Colonic mucosa (tissue), 4 donors: ENCODE measurements at places on chromosomes 6 and 20. TPM values are rescaled to one million over a fixed set of nuclear protein-coding genes. Genes with fewer than 3 reads are reported as not detected.
A peak's percentile ranks its signal among the peaks of the same experiment; 100 is the strongest.

UBE2V1 gene
- total RNA-seq, result 83.5 TPM

ZC2HC1B gene
- not detected for total RNA-seq

TRIM10 gene
- total RNA-seq, result 3.9 TPM

CTCFL gene
- 0.47 TPM for total RNA-seq

DYNLRB1 gene
- total RNA-seq, result 107 TPM

SLC22A2 gene
- not detected for total RNA-seq

ANGPT4 gene
- total RNA-seq, result not detected

C20orf96 gene
- 7.9 TPM for total RNA-seq

- no peaks in the 10 kb centered on the region for H3K4me1 ChIP-seq
- no peaks in the 10 kb centered on the region for H3K36me3 ChIP-seq
- DNase-seq, result no peak
- H3K27ac ChIP-seq, result no peak overlapping the region
Measured at GRCh38 chr6:121608270-121608669, 172.8 kb downstream of the GJA1 start.

DNA sequence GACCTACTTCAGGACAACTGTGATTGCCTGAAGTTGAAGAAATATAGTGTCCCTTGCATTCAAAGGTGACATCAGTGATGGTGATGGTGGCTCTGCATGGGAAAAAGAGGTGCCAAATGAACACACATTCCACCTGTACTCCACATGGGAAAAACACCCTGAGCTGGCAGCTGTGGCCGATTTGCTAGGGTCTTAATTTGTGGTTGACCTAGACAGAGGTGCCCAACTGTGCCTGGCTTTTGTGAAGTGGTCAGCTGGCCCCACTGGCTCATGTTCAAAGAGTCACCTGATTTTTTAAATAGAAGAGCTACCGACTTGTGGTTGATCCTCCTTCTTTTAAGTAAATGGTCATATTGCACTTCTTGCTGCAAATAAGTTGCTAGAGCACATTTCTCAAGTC, 7.6 kb upstream of the GCNT2 start:
- no peak overlapping the region for H3K4me3 ChIP-seq
- DNase-seq, result no peak
- H3K27ac ChIP-seq, result no peak overlapping the region
- no peaks in the 10 kb centered on the region for H3K36me3 ChIP-seq
- no peaks in the 10 kb centered on the region for H3K4me1 ChIP-seq

- no peaks in the 10 kb centered on the region for H3K27me3 ChIP-seq
- H3K36me3 ChIP-seq, result no peaks in the 10 kb centered on the region
- no peak for DNase-seq
- H3K4me1 ChIP-seq, result no peaks in the 10 kb centered on the region
Measured at GRCh38 chr6:129615496-129615895, 94.5 kb downstream of the ARHGAP18 start.

- H3K4me1 ChIP-seq, result peaks cover 8% of the 10 kb centered on the region
- no peaks in the 10 kb centered on the region for H3K27me3 ChIP-seq
- H3K36me3 ChIP-seq, result no peaks in the 10 kb centered on the region
- H3K4me3 ChIP-seq, result no peak overlapping the region
- DNase-seq, result peak; percentile 53
- peak overlapping the region; percentile 38 for H3K27ac ChIP-seq
Measured at GRCh38 chr6:157531986-157532365, 151.0 kb downstream of the ZDHHC14 start.

DNA sequence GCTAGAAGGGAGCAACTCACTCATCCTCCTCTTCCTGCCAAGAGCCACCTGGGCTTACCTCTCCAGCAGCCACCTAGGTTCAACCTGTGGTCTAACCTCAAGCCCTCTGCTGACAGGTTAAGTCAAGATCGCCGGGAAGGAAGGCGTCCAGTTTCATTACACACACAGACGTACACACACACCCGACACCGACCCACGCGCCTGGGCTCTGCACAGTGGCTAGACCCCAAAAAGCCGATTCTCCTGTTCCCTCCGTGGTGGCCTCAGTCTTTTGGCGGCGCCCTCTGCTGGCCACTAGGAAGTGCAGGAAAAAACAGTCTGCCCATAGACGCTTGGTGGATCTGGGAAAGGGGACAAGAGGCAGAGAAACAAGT, 52.8 kb downstream of the MRPL14 start:
- H3K36me3 ChIP-seq, result no peaks in the 10 kb centered on the region
- peak; percentile 69 for DNase-seq
- H3K4me1 ChIP-seq, result peaks cover 23% of the 10 kb centered on the region
- no peaks in the 10 kb centered on the region for H3K27me3 ChIP-seq
- no peak overlapping the region for H3K4me3 ChIP-seq
- H3K27ac ChIP-seq, result peak overlapping the region; percentile 90

- H3K27ac ChIP-seq, result no peak overlapping the region
- no peaks in the 10 kb centered on the region for H3K4me1 ChIP-seq
- no peaks in the 10 kb centered on the region for H3K36me3 ChIP-seq
- no peak overlapping the region for H3K4me3 ChIP-seq
- DNase-seq, result no peak
Measured at GRCh38 chr6:135012349-135012748, 42.3 kb downstream of the HBS1L start.

GRCh38 chr20:46562373-46563169, 12.1 kb upstream of the OCSTAMP start:
- no peaks in the 10 kb centered on the region for H3K4me1 ChIP-seq
- no peak overlapping the region for H3K27ac ChIP-seq
- peak; percentile 74 for DNase-seq
- peak overlapping the region; percentile 16 for H3K4me3 ChIP-seq

DNA sequence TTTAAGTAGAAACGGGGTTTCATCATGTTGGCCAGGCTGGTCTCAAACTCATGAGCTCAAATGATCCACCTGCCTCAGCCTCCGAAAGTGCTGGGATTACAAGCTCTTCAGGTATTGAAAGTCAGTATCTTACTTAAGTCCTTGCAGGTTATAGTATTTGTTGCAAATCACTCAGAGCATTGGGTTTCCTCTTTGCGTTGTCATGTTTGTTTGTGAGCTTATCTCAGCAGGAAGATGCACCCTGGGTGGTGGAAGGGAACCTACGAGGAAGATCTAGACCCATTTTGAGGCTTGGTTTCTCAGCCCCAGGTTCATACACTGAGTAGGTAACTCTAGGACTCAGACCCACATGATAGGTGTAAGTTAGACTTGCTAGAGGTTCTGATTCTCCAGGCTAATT, 18.6 kb downstream of the MYH7B start:
- DNase-seq, result no peak
- H3K36me3 ChIP-seq, result no peaks in the 10 kb centered on the region
- H3K27ac ChIP-seq, result no peak overlapping the region
- no peaks in the 10 kb centered on the region for H3K4me1 ChIP-seq

DNA sequence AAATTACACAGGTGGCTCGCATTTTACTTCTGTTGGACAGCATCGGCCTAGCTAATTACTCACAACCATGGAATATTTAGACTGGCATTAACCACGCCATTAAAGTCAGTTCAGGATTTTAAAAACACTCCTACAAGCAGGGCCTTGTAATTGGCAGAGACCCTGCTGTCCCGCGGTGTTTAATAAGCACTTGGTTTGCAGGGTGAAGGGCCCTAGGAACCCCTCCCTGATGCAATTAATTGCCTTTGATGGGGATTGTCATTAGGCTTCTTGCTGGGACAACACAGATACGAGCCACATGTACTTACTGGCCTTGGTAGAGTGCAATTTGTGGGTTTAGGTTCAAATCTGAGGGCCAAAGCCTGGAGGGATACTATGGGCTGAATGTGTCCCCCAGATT, 7.8 kb upstream of the VSTM2L start:
- no peaks in the 10 kb centered on the region for H3K27me3 ChIP-seq
- no peak overlapping the region for H3K27ac ChIP-seq
- no peaks in the 10 kb centered on the region for H3K4me1 ChIP-seq
- no peak overlapping the region for H3K4me3 ChIP-seq

GRCh38 chr6:1966713-1967112, 278.7 kb downstream of the GMDS start:
- H3K27me3 ChIP-seq, result no peaks in the 10 kb centered on the region
- no peaks in the 10 kb centered on the region for H3K4me1 ChIP-seq
- H3K36me3 ChIP-seq, result no peaks in the 10 kb centered on the region
- H3K27ac ChIP-seq, result no peak overlapping the region
- DNase-seq, result no peak
- no peak overlapping the region for H3K4me3 ChIP-seq
